Iris pigment epithelial cell (primary cell): ENCODE measurements at places on chromosomes 2 and 18.
A peak's percentile ranks its signal among the peaks of the same experiment; 100 is the strongest.

GRCh38 chr18:48641981-48642380, 103.2 kb downstream of the CTIF start:
- no peak for DNase-seq

DNA sequence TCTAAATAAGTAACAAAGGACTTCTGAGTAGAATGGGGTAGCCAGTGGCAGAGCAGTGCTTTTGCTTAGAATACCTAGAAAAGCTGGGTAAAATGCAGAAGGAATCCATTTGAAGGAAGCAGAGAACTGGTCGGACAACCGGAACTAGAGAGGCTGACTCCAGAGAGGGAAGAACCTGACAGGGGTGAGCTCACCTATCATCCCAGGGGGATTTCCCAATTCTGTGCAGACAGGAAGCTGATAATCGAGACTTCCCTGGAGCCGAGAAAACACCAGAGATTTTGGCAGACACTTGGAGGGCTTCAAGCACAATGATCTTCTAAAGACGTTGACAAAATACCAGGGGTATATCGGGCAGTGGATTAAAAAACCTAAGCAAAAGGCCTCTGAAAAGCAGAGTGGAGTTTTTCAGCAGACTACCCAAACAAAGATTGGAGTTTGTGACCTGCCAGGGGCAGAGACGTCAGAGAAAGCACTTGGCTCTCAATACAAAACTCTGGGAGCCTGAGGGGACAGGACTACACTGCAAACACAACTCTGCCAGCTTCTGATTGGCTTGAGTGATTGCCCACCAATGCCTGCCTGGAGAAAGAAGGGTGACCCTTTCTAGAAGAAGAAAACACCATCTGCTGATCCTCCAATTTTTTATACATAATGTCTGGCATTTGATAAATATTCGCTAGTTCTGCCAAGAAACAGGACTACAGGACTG, 67.5 kb upstream of the TTN start:
- no peak for DNase-seq

DNA sequence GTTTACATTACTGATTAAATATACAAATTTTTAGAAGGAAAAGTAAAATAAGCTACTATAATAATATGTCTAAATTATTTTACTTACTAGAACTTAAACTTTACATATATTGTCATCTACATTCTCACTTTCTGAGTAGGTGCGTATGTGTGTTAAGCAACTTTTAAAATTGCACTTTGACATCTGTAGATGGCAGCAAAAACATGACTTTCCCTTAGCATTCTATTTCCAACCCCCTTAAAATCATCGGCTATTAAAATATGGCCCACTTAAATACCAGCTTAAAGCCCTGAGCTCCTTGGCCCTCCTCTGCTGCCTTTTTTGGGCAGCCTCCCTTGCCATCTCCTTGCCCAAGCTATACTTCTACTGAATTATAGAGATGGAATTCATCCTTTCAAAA, 78.0 kb downstream of the UPP2 start:
- peak; percentile 42 for DNase-seq

GRCh38 chr2:38658613-38659012, 7.3 kb upstream of the GALM start:
- DNase-seq, result no peak

GRCh38 chr2:193331676-193332075, 1136.9 kb upstream of the TMEFF2 start:
- DNase-seq, result peak; percentile 10
